ENCODE measurements at places on chromosomes 13 and 19.

- no peak for DNase-seq
Observed at GRCh38 chr13:41459432-41460073, 2.2 kb downstream of the RGCC start.

GRCh38 chr13:107753291-107753690, 462.0 kb downstream of the LIG4 start:
- no peak for DNase-seq

- no peak for DNase-seq
Observed at GRCh38 chr13:107376341-107377125, 808.6 kb upstream of the ARGLU1 start.

- DNase-seq: no peak
Observed at GRCh38 chr19:18915639-18916038, 3.5 kb downstream of the COPE start.

DNA sequence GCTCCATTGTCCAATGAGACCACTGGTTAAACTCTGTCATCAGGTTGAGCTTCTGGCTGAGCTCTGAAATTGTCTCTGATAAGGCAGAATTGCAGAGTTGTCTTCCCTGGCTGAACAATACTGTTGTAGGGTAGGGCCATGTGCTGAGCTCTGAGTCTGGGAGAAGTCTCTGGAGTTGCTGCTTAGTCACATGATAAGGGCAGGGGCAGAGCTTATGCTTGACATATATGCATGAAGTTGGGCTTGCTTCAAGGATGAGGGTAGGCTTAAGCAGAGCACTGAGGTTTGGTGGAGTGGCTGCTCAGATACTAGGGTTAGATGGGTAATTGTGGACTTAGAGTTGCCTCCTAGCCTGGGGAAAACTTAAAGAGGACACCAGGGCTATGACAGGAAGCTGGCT, 946.3 kb upstream of the MIR17HG start:
- DNase-seq: no peak

DNA sequence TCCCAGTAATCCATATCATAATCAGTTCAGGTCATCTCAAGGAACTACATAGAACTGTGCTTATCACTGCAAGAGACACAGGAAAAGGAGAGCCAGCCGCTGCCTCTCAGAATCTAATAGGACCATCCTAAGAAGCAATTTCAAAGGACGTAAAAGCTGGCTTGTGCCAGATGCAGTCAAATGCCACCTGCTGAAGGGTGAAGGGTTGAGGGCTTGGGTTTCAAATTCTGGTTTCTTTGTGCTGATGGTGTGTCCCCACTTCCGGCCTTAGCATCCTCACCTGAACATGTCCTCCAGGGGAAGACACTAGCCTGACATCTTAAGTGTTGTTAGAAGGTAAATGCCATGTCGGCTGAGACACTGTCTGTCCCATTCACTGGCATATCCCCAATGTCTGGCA, 477.1 kb upstream of the TSHZ3 start:
- DNase-seq: no peak

- DNase-seq: no peak
Observed at GRCh38 chr13:48068036-48068435, 26.9 kb downstream of the MED4 start.

DNA sequence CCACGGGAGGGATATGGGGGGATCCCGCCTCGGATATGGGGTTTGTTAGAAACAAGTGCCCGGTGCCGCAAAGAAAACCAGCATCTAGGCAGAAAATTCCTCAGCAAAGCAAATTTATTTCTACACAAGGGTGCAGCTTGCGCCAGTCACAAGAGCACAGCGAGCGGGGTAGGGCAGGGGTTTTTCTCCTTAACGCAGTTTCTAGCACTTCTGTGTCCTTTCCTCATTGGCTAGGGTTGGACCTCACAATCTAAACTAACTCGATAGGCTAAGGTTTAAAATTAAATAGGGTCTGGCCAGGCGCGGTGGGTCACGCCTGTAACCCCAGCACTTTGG, 595 bp downstream of the ZNF440 start:
- no peak for DNase-seq

DNA sequence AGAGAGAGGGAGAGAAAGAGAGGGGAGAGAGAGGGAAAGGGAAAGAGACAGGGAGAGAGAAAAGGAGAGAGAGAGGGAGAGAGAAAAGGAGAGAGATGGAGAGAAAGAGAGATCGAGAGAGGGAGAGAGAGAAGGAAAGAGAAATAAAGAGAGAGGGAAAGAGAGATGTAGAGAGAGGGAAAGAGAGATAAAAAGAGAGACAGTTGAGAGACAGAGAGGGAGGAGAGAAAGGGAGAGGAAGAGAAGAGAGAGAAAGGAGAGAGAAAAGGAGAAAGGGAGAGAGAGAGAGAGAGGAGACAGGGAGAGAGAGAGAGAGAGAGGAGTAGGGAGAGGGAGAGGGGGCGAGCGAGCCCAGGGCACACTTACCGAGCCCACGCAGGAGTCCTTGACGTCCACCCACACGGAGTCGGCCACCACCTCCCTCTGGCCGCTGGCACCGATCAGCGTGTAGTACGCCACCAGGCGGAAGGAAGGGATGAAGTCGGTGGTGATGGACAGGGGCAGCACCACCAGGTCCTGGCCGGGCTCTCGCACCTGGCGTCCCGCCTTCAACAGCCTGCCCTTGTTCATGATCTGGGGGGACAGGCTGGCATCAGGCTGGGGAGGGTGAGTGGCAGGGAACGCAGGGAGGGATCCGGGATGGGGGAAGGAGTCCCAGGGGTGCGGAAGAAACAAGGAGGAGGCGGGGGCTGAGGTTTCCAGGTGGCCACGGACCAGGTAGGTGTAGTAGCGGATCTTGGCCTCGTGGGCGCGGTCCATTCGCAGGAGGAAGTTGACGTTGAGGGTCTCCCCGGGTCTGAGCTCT, 10.0 kb downstream of the C3 start:
- no peak for DNase-seq

- no peak for DNase-seq
Observed at GRCh38 chr19:32914879-32915660, 45.5 kb upstream of the SLC7A9 start.

- no peak for DNase-seq
Observed at GRCh38 chr19:709196-709964, 645 bp downstream of the PALM start.
